ENCODE measurements at places on chromosomes 2 and 18.
A peak's percentile ranks its signal among the peaks of the same experiment; 100 is the strongest.

- no peak for DNase-seq
Measured at GRCh38 chr2:169349535-169349934, 12.8 kb downstream of the LRP2 start.

DNA sequence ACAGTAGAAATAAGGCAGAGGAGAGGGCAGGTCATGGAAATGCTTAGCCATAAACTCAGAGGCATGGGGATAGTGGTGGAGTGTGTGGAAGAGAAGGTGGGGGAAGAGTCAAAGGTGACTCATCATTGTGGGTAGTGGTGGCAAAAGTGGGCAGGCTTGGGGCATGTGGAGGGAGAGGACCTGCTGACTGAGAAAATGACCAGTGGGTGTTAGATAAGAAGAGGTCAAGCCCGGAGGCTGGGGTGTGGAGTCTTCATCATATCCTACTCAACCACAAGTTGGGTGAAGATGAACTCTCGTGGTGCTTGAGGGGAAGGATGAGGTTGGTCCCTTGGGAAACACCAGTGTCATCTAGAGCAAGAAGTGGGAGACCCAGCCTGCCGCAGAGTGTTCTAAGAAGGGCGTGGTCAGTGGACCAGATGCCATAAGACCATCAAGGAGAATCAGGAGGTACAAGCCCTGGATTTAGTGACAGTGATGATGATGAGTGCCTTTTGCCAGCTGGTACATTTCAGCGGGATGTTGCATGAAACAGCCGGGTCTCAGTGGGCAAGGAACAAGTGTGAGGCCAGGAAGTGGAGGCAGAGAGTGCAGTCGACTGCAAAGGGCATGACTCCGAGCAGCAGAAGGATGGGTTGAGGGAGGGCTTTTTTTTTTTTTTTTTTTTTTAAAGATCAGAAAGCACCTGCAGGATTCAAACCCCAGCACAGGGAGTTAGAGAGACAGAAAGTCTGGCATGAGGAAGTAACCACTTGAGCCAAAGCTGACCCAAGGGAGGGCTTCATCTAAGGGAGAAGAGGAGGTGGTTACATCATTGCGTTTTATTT is 122.6 kb upstream of the SPRED2 start:
- DNase-seq, result no peak

- no peak for DNase-seq
Measured at GRCh38 chr18:65753520-65753919, 2.7 kb downstream of the CDH7 start.

GRCh38 chr2:23722255-23722654 is 204.7 kb downstream of the ATAD2B start:
- no peak for DNase-seq

DNA sequence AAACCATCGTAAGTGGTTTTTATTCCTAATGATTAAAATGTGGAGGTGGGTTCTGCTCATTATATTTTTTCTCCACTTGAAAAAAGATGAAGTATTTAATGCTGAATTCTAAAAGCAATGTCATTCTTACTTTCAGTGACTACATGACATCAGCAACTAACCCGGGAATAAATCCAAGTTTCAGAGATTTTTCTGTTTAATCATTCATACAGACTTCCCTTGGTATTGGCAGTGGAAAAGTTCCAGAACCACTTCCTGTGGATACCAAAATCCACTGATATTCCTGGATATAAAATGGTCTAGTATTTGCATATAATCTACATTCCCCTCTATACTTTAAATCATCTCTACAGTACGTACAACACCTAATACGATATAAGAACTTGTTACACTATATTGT is 128.6 kb downstream of the ZNF532 start:
- peak; percentile 88 for DNase-seq

DNA sequence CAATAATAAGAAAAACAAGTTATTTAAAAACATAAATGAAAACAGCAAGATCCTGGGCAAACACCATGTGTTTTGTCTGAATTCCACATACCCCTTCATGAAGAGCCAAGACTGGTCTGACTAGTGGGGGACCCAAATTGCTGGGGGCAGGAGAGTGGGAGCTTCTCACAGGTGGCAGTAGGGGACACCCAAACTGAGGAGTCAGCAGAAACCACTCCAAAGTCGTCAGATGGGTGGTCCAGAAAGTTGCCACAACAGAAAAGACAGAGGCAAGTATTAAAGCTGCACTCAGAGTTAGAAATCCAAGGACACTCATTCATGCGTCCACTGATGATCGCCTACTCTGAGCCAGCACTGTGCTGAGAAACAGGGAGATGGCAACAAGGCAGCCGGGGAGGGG is 12.3 kb upstream of the LCLAT1 start:
- no peak for DNase-seq

GRCh38 chr2:121253021-121253673 is 31.9 kb downstream of the TFCP2L1 start:
- DNase-seq, result no peak

DNA sequence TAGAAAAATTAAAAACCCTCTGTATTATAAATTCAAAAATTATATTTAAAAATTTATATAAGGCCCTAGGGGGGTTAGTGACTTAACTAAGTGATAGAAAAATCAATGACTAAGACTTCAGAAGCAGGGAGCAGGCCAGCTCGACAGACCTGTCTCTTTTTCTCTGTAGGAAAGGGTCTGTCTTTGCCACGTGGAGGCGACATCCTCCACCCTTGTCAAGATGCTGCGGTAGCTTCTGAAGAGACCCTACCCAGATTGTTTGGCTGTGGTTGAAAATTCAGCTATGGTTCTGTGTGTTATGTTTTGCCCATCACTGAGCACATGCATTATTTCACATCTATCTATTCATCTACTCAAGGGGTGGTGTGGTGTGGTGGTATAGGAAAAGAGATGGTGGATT is 8.2 kb upstream of the SLC4A3 start:
- no peak for DNase-seq

DNA sequence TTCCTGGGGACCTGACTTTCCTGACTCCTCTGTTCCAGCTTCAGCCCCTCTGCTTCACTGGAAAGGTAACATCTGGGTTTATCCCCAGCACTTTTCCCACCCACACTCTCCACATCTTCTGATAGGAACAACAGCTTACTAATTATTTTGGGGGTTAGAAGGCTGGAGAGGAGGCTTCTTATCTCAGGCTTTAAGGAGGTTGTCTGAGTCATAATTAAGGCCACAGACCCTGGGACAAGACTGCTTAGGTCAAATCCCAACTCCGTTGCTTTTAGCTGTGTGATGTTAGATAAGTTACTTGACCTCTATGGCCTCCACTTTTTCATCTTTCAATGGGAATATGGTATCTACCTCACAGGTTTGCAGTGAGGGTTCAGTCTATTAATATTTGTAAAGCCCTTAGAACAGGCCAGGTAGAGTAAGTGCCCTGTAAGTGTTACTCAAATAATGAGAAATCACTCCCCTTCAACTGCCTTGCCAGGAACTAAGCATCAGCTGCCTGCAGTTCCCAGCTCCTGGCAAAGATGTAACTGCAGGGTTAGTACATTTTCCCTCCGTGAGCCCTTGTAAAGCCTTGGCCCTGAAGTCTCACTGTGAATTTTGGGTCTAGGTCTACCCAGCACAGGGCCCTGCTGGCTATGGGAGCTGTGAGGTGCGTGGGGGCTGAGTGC is 123.6 kb downstream of the MTX2 start:
- DNase-seq, result no peak

DNA sequence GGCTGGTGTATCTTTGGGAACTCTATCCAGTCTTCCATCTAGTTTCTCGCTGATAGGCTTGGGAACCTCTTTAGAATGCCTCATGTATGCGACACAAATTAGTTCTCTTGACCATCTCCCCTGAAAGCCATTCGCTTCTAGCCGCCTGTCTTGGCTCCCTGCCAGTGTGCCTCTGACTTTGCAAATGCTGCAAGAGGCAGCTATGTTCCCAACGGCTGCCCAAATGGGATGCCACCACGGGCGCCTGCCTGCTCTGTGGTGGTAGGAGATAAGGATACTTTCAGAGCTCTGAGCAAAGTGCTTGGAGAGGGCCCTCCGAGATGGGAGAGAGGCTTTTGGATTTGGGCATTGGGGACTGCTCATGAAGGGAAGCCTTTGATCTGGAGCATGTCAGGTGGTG is 77.7 kb upstream of the IGFBP5 start:
- DNase-seq, result no peak

DNA sequence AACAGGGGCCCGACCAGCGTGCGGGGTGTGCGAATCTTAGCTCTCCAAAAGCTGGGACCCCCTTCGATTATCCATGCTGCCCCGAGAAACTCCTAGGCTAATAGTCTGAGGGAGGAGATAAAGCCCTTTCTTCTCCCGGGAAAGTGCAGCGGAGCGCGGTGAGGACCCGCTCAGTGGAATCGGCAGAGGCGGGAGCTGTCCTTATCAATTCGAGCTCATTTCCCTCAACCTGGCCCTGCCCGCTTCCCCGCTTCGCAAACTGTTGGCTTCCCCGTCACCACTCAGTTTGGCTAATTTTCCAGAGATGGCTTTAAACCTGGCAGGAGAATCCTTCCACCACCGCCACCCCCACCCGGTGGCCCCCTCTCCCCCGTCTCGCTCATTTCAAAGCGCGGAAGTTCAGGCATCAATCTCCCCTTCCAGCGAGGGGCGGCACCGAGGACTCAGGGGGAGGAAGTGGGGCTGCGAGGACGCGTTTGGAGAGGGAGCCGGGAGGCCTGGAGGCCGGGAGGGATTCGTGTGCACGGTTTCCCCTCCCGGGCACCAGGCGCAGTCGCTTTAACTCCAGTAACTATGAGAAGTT is 1.6 kb downstream of the KLHL14 start:
- DNase-seq, result no peak

- DNase-seq, result no peak
Measured at GRCh38 chr2:215531284-215531683, 95.4 kb upstream of the FN1 start.

DNA sequence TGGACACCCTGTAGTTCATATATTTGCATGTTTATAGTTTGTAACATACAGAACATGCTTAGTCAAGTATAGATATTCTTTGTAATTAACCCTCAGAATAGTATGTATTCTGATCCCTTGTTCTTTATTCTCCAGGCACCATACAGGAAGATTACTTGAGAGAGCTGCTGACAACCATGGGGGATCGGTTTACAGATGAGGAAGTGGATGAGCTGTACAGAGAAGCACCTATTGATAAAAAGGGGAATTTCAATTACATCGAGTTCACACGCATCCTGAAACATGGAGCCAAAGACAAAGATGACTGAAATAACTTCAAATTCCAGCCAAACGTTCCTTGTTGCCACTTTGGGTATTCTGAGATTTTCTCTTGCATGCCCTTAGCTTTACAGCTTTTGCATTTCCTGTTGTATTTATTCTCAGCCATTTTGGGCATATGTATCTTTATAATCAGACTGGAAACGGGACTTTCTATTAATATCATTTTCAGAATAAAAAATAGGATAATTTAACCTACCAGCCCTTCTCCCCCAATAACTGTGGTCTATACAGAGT is 6.2 kb upstream of the MYL12B start:
- DNase-seq, result no peak

- peak; percentile 24 for DNase-seq
Measured at GRCh38 chr2:48715042-48715899, 40.3 kb downstream of the LHCGR start.

DNA sequence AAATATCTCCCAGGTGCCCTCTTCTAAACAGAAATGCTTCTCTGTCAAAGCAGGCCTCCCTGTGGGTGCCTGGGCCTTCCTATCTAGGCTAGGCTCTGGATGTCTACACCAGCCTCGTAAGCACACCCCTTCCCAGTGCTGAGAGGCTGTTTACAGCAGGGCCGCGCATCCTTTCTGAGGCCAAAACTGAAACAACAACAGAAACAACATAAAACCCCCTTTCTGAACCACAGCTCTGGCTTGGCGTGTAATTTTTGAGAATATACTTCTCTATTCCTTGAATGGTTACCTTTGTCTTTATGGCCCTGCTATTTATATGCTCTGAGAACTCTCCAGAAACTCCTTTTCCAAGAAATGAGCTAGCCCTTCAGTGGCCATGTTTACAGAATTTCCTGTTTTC is 118.4 kb downstream of the BCL2L11 start:
- no peak for DNase-seq

- DNase-seq, result no peak
Measured at GRCh38 chr2:235343156-235343774, 150.6 kb upstream of the AGAP1 start.

GRCh38 chr2:98768384-98769113 is 37.6 kb upstream of the MGAT4A start:
- no peak for DNase-seq

DNA sequence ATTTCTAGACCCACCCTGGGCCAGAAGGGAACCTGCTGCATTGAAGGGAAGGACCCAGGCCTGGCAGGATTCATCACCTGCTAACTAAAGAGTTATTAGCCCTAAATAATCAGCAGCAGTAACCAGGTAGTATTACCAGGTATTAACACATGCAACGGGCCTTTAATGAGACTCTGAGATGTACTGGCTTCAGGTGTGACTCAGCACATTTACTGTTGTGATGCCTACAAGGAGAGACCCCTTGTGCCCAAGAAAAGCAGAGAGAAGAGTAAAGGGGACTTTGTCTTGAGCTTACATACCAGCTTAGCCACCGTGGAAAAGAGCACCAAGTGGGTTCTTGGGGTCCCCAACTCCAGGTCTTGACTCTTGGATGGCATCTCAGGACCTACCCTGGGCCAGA is 243.1 kb upstream of the SLC39A10 start:
- no peak for DNase-seq

DNA sequence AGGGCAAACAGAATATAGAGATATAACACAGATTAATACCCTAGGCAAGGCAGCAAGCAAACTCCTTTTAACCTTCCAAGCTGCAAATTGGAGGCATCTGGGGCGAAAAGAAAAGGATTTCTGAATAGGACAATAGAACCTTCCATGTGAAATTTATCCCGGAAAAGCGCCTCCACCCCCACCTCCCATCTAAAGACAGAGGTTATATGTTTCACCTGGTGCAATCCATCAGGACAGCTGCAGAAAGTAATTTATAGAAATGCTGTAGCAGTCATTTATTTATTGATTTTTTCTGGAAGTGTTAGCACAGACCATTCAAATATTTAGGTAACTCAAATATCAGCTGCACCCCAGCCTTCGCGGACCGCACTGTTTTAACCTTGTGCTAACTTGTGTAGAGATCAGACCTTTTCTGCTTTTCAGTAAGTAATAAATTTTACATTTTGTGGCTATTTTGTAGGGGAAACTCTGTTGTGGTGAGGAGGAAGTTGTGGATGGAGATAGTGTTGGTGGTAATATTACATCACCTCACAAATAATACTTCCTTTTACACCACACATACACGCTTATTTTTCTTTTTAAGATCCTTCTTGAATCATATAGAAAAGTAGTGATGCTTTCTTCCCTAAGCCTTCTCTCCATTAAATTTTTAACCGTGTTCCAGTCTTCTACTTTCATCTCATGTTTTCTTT is 919.3 kb upstream of the CDH2 start:
- DNase-seq, result no peak

GRCh38 chr2:38863061-38863695 is 12.6 kb downstream of the DHX57 start:
- no peak for DNase-seq
